ENCODE measurements at places on chromosomes 11 and 22. TPM values are rescaled to one million over a fixed set of nuclear protein-coding genes. Genes with fewer than 3 reads are reported as not detected.

GRCh38 chr22:42857845-42858481 lies 890 bp upstream of the ARFGAP3 start:
- no peak for DNase-seq

DNA sequence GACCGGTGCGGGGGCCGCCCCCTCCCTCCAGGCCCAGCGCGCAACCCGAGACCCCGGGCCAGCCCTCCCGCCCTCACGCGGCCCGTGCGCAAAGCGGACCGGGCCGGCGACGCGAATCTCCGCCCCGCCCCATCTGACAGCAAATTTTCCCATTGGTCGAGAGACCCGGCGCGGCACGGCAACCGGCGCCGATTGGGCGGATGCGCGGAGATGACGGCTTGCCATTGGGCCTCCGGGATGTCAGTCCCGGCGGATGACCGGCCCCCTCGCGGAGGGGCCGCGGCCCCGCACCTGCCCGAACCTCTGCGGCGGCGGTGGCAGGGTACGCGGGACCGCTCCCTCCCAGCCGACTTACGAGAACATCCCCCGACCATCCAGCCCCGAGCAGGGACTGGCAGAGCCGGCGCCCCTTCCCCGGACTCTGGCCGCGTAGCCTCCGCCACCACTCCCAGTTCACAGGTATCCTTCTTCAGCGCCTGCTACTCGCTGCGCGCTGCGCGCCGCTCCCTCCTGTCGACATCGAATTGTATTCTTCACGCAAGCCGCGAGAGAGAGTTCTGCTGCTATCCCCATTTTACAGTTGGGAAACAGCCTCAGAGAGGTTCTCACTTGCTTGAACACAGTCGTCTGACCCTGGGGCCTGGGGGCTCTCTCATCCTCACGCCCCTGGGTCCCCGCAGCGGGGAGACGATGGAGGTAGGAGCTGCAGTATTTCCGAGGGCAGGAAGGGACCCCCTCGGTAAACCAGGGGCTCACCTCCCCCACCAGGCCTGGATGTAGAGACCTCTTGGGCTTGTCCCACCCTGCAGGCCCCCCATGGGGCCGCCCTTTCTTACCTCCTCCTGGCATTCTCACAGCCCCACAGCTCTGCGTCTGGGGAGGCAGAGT lies at the start of gene ARVCF:
ARVCF (minus strand) TSS at position 90 of the 888 bp plus-strand sequence. CDS start 26,029 bp downstream, outside the sequence.
- peak; percentile 97 for DNase-seq

DNA sequence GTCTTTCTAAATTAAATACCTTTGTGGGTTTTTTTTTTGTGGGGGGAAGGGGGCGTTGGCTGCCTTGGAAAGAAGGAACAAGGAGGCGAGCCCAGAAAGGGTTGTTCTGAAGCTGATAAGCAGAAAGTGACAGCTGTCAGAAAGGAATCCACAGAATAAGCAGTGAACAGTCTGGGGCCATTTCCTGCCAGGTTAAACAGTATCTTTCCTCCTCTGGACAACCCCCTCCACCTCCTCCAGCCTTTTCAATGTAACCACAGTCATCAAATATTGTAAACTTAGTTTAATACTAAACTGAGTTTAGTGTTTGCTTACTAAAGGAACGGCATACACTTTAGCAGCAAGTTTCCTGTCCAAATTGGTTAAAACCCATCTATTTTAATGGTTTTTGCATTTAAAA lies 271.2 kb upstream of the SYN3 start:
- peak; percentile 39 for DNase-seq

GRCh38 chr11:78740199-78741071 lies 165.8 kb upstream of the NARS2 start:
- DNase-seq = peak; percentile 37

The YPEL4 gene
- 2.2 TPM for polyA plus RNA-seq
